ENCODE measurements at places on chromosomes 13 and 19. TPM values are rescaled to one million over a fixed set of nuclear protein-coding genes. Genes with fewer than 3 reads are reported as not detected.

GRCh38 chr13:108769213-108770070 lies 140.0 kb downstream of the MYO16 start:
- DNase-seq = no peak

DNA sequence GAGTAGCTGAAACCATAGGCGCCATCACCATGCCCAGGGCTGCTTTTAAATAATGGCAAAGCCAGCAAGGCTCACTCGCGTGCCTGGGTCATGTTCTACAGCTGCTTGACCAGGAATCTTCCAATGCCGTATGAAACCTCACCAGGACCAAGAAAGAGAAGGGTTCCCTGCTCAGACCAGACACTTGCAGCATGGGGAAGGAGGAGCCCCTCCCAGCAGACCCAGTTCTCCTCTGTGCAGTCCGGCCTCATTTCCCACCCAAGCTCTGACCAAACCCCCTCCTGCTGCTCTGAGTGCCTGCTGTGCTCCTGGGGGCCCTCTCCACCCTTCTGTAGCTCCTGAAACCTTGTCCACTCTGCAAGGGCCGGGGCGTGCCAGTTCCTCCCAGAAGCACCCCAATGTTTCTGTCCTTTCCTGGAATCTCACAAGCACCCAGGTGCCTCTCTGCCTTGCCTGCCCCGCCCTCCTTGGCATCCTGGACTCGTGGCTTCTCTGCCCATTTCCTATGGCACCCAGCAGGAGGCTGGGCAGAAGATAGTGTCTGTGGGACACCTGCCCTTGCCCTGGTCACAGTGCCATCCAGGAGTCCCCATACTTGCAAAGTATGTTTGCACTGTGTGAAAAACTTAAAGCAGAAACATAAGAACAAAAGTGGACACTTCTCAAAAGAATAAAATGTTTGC lies 6.8 kb upstream of the SLC7A9 start:
- DNase-seq = no peak

DNA sequence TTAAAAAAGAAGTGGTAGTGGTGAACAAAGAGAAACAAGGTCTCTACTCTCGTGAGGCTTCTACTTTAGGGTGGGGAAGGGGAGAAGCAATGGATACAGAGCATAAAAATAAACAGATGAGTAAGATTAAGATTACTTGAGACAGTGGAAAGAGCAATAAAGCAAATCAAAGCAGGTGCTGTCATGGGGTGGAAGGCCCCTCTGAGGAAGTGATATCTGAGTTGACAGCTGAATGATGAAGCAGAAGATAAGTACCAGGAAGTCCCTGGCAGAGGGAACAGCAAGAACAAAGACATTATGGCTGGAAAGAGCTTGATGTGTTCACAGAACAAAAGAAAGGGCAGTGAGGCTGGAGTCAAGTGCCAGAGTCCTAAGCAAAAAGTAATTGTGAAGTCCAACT lies 221.8 kb downstream of the ENOX1 start:
- DNase-seq = no peak

ZNF726 gene
- 8.7 TPM for total RNA-seq

- no peak for DNase-seq
These were observed 7.7 kb downstream of the DZIP1 start for GRCh38 chr13:95636853-95637252.

- DNase-seq = no peak
These were observed 30.2 kb downstream of the C2CD4C start for GRCh38 chr19:378706-379105.

ZNF610 gene
- total RNA-seq = 2.6 TPM

- no peak for DNase-seq
These were observed 64.3 kb upstream of the SIAH3 start for GRCh38 chr13:45915686-45916439.

TEX26 gene
- not detected for total RNA-seq

Data from skin of body (tissue), 3 donors.